ENCODE measurements at places on chromosomes 6 and 20.

DNA sequence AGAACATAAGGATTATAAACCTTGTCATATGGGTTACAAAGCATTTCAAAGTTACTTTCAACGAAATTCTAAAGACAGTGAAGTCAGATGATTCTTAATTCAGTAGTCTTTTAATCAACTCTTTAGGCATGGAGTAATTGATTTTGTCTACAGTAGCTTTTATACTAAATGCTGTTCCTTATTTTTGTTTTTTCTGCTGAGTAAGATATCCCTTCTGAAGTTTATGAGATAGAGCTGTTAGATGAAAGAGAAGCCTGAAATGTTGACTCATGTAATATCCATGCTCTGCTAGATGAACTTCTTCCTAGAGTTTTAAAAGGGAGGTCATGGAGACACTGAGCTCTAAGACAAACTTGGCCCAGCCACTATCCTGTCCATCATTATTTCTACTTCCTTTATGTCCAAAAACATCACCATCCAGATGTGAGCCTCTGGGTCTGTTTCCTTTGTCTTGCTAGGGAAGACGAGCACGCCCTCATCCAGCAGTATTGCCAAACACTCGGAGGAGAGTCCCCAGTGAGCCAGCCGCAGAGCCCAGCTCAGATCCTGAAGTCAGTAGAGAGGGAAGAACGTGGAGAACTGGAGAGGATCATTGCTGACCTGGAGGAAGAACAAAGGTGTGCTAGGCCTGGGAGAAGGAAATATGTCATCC, 550.3 kb downstream of the UTRN start:
- DNase-seq: no peak

DNA sequence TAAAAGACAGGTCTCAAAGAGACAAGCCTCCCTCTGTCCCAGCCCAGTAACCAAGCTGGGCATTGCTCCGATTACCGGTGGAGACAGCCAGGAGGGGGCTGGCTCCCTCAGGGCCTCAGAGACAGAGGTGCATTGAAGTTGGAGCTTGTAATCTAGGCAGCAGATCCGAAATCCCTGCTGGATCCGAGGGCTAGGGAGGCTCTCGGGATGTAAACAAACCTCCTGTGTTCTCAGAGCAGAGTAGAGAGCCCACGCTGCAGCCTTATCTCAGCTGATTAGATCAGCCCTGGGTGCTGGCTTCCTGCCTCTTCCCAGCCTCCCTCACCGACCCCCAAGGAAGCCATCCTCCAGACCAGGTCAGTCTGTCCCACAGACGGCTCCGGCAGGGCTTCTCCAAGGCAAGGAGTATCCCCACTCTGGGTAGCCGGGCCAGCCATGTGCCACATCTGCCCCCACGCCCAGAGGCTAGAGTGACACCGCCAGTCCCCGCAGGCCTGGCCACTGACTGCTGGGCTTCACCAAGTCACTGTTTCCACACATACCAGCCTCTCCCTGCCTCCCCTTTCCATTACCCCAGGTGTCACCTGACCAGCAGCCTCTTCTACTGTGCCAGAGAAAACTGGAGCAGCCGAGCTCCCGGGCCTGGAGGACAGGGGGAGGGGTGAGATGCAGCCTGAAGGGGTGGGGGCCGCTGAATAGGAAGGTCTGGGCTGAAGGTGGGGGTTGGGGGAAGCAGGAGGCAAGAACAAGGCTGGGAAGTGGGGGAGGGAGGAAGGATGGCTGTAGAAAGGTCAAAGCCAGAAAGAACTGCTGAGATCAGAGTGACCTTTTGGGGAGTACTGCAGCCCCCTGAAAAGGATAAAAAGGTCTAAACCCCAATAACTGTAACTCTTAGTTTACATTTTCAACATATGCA, 6.0 kb downstream of the SDC4 start:
- DNase-seq: peak; percentile 64

- no peak for DNase-seq
These were observed 53.7 kb upstream of the SLCO4A1 start for GRCh38 chr20:62588458-62589149.

DNA sequence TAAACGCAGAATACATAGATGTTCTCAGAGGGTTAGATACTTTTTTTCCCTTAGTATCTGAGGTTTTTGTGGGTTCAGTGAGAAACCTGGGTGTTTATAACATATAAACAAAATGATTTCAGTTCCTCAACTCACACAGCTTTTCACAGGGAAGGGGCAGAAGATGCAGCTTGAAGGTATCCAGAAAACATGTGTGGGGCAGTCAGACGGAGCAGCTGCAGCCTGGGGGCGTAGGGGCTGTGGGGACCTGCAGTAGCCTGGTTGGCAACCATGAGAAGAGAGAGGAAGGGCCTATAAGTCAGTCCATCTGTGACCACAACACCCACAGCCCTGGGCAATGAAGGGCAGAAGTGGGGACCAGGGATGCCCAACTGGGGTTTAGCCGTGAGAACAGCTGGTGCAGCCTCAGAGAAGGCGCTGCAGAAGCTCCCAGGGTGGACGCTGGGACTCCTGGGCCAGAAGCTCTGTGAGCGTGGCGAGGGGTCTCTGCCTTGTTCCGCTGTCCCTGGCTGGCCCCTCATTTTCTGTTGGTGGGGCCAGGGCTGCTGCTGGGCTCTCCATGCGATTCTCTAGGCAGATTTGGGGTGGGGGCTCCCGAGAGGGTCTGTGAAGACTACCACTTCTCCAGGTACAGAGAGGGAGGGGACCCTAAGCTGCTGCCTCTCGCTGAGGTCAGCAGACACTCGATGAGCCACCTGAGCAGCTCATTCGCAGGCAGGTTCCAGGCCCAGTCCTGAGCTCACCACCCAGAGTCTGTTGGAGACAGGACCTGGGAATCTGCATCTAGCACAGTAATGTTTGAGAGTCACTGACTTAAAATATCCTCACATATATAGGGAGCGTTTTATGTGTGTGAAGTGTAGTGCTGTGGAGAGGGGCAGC, 181.2 kb downstream of the ZDHHC14 start:
- DNase-seq: no peak

DNA sequence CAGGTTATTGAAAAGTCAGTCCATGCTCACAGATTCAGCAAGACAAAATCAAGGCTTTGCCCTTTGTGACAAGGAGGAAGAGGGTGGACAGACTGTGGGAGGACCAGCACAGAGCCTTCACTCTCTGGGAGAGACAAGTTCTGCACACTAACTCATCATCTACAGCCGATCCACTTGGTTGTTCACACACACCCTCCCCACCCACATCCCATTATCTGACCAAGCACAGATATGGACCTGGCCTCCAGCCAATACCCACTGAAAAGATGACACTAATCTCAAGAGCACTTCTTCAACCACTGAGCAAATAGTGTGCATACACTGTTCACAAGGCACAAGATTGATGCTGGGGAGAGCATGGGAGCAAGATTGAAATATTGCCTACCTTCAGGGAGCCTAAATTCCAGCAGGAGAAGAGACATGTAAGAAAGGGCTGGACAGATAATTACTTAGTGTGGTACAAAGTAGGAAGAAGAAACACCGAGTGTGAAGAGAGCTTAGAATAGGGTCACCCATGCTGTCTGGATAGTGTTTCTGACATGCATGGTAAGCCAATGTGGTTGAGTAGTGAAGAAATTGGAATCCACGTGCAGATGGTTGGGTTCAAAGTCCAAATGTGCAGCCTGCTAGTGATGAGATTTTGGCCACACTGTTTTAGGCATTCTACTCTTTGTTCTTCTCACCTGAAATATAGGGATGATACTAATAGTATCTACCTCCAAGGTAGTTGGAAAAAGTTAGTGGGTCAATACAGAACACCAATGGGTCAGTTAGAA, 21.7 kb upstream of the IL17A start:
- peak; percentile 52 for DNase-seq

- peak; percentile 11 for DNase-seq
These were observed 810 bp downstream of the MRPL18 start for GRCh38 chr6:159790956-159791598.

DNA sequence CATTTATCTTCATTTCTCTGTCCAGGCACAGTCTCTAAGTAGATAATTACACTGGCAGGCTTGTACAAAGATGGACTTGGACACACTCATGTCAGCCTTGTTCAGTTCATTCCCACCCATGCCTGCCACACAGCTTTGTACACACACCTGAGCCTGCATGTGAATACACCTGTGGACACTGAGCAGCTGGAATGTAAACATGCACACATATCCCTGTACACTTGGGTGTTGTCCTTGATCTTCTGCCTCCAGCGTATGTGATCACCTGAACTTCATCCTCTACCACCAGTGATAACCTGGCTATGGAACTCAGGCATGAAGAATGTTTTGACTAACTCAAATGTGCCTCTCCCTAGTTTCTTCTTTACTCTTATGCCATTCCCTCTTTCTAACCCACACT, 190.6 kb downstream of the DHX35 start:
- no peak for DNase-seq

DNA sequence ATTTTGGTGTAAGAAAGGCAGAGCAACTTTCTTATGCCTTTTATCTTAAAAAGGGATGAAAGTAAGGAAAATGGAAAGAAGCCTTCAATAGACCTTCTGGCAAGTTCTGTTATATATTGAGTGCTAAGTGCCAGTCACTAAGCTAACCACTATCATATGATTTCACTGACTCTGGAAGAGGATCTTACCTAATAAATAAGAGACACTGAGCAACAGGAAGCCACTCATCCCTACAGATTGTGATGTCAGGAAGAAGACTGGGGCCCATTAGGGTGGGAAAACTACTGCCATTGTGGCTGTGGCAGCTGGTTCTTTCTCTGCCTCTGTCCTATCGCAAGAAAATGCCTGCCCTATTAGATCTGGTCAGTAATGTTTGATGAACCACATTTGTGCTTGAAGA, 89.6 kb downstream of the AIG1 start:
- DNase-seq: no peak

DNA sequence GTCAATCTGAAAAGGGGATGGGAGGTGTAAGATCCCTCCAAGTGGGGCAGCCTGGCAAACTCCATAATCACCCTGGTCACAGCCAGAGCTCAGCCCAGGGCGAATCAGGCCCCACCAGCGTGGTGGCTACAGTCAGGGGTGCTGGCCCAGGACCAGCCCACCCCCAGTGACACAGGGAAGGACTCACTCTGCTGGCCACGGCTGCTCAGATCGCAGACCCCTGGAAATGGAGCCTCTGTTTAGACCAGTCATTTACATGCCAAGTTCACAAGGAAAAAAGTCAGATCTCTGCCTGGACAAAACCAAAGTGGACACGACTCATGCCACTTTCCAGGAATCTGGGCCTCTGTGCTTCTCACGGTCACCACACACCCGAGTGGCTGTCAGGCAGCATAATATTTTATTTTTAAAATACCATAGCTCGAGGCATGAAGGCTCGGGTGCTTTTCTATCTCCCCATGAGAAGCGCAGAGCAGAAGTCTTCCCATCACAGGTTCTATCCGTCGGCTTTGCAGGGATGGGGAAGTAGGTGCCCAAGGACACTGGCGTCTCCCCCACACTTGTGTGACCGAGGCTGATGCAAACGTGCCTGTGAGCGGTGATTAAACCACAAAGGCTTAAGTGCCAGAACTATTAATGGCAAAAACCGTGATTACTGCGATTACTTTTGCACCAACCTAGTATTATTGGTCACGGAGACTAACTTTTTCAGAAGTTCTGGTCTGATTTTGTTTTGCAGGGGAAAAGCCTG, 13.0 kb downstream of the PXDC1 start:
- no peak for DNase-seq

GRCh38 chr20:63705232-63706026, 2.3 kb downstream of the ARFRP1 start:
- DNase-seq: no peak

GRCh38 chr6:53029761-53030160, 34.7 kb upstream of the GSTA4 start:
- DNase-seq: no peak

- DNase-seq: peak; percentile 77
These were observed at the start of gene SMPDL3A for GRCh38 chr6:122789182-122790027. Gene SMPDL3A, plus strand, starts transcription at chr6:122789258. Its CDS starts 89 bp downstream, at chr6:122789347.

DNA sequence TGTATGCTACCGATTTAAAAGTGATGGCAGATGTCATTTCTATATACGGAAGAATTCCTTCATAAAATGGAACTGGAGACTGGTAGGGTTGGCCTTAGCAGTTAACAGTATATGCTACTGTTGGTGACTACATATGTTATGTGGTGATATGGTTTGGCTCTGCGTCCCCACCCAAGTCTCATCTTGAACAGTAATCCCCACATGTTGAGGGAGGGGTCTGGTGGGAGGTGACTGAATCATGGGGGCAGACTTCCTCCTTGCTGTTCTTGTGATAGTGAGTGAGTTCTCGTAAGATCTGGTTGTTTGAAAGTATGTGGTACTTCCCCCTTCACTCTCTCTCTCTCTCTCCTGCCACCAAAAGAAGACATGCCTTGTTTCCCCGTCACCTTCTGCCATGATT, 29.6 kb downstream of the RGS17 start:
- DNase-seq: no peak

DNA sequence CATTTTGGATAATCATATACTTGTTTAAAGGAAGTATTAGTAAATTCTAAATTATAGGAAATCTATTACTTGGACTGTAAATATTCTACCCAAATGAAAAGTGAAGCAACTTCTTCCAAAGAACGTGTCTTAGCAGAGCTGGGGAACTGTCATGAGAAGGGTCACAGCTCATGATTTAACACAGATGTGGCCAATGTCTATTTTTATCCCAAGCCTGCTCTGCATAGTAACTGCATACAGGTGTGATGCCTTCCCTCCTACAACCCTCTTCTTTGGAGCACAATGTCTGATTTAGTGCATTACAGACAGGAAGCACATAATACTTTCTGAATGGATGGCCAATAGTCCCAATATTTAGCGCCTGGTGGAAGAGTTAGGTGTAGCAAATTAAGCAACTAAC, 138.7 kb upstream of the THEMIS start:
- no peak for DNase-seq

- DNase-seq: no peak
These were observed 157.4 kb upstream of the ZNF217 start for GRCh38 chr20:53750827-53751619.

- no peak for DNase-seq
These were observed 220.6 kb upstream of the UFL1 start for GRCh38 chr6:96301023-96301422.

DNA sequence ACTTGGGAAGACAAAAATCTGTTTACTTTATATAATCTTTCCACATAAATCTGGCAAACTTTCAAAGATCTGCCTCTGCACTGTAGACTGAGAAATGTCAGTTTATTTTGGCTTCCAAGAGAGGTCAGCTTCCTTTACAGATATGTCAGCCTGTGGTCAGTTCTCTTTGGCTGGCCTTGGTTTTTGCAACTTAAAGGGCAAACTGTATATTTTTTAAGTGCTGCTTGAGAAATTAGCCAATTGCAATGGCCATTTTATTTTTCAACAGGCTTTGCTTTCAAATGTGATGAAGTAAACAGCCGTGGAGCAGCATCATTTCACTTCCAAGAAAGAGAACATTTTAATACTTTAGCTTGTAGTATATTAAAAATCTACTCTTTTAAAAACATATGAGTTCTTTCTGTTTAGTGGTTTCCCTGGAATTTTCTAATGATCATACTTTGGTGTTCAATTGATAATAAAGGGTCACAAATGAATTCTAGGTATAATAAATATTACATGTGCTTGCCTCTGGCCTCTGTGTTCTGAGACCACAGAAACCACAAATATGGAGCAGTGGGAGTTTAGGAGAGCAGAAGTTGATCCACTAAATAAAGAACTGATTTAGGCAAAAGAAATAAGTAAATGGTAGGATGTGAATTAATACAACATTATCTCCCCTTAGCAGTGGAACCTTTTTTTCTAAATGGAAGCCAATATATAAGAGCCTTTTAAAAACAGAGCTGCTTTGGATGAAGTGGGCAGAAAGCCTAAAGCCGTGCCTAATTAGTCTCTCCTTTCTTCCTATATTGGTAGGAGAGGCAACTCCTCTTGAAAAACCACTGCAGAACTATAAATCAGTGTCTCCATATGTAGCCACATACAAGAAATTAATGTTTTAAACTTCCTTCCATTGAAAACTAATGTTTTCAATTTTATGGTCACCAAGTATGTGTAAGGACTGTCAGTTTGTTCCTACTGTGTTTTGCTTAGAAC, 16.2 kb downstream of the ADGRB3 start:
- DNase-seq: no peak
